ENCODE measurements at places on chromosomes 4 and X.

DNA sequence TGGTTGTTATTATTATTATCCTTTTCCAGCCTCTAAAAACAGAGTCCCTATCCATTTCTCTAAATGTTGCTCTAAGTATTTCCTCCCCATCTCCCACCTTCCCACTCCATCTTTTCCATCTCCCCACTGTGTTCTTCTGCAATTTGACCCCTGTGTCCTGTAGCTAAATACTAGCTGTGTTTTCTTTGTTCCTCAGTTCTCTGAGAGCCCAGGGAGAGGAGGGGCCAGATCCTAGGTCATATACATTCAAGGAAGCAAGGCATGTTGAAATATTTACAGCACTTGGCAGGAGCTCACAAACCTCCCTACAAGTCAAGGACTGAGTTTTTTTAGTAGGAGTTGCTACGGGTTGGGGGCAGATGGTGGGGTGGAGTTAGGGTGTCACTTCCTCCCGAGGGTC lies 10.5 kb downstream of the SLC16A2 start:
- DNase-seq, result no peak

DNA sequence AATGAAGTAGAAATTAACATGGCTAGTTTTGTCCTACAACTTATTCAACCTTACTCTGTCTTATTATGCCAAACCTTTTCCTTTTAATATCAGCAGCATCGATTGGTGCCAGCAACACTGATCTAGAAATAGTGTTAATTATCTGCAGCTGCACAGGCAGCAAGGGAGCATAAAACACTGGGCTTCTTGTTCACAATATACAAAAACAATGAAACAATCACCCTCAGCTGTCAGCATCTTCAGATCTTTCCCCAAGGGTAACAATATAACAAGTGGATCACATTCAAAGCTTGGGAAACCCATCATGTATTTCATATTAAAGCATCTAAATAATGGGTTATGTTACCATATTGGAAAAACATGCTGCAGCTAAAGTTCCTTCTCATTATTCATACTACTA lies 238.1 kb downstream of the SPOCK3 start:
- DNase-seq, result no peak

DNA sequence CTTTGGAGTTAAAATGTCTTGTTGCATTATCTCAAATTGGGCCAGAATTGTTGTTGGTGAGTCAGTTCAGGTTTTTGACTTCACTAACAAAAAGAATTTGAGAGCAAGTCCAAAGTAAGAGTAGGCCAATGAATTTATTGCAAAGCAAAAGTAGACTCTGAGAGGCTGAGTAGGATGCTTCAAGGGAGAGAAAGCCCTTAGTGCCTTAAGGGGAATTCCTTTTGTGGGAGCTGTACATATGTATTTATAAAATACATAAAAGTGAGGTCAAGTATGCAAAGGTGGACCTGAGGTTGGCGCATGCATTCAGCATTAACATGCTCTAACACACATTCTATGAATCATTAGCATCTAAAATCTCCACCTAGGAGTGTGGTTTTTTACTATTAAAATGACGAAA lies 565.4 kb downstream of the GRXCR1 start:
- peak; percentile 11 for DNase-seq

- no peak for DNase-seq
Measured at GRCh38 chr4:156261230-156261629, 307.6 kb upstream of the CTSO start.

GRCh38 chr4:106287353-106287969 lies 28.5 kb downstream of the TBCK start:
- DNase-seq, result peak; percentile 90

GRCh38 chr4:174681723-174682300 lies 147.2 kb downstream of the GLRA3 start:
- DNase-seq, result peak; percentile 88

GRCh38 chr4:124199755-124200154 lies 512.8 kb downstream of the ANKRD50 start:
- DNase-seq, result peak; percentile 56

DNA sequence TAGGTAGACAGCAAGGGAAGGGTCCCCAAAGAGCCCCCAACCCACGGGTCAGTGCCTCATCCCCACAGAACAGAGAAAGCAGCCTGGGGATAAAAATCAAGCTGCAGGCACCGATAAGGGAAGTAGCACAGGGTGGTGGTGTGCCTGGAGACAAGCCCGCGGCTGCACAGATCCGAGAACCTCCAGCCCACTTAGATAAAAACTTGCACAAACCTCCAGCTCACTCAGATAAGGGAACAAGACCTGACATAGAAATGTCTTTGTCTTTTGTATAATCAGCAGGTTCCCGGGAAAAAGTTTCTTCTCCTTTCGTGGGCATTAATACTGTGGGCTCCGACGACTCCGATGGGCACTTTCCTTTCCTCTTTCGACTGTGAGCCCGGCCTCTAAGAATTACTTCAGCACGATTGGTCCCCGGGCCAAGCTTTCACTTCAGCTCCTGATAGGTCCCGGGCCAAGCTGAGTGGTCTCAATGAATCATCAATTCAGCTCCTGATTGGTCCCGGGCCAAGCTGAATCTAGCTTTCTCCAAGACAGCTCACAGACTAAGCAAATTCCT lies 32.4 kb downstream of the PRDX4 start:
- DNase-seq, result peak; percentile 28

DNA sequence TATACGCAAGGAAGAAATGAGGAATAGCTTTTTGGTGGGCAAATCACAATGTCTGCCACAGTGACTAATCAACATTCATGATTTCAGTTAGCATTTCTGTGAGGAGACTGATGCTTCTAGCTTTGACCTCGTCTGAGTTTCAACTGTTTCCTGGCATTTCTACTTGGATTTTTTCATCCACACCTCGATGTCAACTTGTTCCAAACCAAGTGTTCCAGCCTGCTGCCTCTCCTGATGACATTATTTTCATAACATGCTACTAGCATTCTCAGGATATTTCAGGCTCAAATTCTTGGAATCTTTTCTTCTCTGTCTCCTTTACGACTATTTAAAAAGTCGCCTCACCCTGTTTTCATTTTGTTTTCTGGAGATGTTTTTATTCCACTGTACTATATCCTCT lies 90.3 kb upstream of the TEX13D start:
- DNase-seq, result peak; percentile 69

- no peak for DNase-seq
Measured at GRCh38 chrX:11580789-11581188, 84.9 kb downstream of the ARHGAP6 start.

GRCh38 chr4:100510551-100510950 lies 7.3 kb downstream of the EMCN start:
- peak; percentile 72 for DNase-seq

DNA sequence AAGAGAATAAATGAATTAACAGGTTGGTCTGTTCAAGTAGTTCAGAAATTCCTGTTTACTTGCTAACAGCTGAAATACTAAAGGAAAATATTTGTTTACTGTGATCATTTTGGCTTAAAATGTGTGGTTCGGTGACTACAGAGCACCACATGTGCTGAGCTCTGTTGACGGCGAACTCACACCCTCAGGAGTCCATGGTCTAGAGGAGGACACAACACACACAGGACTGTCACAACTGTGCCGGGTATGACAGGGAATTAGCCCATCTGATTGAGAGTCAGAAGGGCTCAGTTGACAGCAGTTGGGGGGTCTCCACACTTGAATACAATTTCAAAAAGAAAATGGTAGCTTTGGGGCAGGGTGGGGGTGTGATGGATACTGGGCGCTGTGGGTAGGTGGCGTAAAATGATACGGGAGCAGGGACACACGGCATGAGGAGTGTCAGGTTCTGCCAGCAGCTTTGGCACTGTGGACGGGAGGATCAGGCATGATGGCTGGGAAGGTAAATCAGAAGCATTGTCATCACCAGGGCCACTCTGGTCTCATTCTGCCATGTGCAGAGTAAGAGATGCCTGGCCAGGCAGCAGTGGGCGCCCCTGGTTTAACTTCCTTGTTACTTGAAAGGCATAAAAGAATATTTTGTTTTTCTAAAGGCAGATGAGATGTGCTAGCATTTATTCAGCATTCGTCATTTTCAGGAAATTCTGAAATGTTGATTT lies 33.3 kb downstream of the CLDN22 start:
- no peak for DNase-seq

DNA sequence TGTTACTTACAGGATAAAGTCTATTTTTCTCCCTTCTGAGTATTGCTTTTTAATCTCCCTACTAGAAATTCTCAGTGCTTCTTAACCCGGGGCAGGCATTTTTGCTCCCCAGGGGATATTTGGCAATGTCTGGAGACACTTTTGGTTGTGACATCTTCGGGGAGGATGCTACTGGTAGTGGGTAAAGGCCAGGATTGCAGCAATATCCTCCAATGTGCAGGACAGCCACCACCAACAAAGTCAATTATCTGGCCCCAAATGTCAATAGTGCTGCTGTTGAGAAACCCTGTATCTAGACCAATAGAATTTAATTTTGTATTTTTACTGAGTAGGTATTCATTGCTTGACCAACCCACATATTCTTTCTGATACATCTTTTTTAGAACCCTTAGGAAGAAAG lies 669.5 kb upstream of the MAGEB2 start:
- no peak for DNase-seq

DNA sequence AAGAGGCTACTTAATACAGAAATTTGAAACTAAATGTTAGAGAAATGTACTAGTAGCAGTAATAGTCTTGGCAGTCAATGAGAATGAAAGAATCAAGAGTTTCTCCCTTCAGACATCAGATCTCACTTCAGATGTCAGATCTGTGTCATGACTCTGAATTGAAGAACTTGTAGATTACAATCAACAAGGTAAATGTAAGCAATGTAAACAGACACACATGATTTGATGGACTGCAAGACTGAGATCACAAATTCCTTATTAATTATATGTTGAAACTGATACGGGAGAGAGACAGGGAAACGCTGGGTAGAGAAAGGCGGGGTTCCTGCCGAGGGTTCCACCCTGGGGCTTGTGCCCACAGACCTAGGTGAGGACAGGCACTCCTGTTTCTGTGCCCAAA lies 65.5 kb upstream of the HHIP start:
- DNase-seq, result no peak

GRCh38 chrX:31038575-31039326 lies 33.1 kb downstream of the FTHL17 start:
- peak; percentile 45 for DNase-seq

- DNase-seq, result no peak
Measured at GRCh38 chrX:65971151-65971550, 68.7 kb downstream of the VSIG4 start.

DNA sequence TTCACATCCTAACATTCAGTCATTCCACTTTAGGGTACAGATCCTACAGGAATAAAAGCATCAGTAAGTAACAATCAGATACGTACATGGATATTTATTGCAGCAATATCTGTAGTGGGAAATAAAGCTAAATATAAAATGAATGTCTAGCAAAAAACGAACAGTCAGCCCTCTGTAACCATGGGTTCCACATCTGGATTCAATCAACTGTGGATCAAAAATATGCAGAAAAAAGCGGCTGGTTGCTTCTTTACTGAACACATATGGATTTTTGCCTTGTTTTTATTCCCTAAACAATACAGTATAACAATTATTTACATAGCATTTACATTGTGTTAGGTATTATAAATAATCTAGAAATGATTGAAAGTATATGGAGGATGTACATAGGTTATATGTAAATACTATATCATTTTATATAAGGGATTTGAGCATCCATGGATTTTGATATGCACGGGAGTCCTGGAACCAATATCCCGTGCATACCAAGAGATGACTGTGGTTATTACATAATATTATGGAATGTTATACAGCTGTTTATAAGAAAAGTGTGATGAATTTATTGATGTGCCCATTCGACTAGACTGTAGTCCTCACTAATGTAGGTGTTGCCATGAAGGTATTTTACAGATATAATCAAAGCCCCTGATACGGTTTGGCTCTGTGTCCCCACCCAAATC lies 132.8 kb downstream of the ARHGEF9 start:
- peak; percentile 76 for DNase-seq

DNA sequence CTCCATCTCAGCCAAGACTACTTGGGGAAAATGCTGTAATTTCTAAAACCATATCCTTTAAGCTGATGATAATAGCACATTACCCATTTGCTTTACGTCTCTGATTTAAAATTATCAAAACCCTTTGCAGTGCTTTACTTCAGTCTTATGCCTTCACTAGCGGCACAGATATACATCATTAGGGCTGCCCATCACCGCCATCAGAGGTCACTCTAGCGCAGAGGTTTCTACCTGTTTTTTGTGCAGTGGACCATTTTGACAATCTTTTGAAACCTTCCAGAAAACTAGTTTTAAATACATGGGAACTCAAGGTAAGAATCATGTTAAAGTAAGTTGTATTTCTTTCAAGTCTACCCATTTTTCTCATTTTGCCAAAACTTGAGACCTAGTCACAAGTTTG lies 592.5 kb downstream of the PPARGC1A start:
- DNase-seq, result no peak

- DNase-seq, result no peak
Measured at GRCh38 chr4:69649629-69650028, 3.4 kb downstream of the UGT2A1 start.

- no peak for DNase-seq
Measured at GRCh38 chr4:6378493-6379445, 93.6 kb downstream of the PPP2R2C start.

DNA sequence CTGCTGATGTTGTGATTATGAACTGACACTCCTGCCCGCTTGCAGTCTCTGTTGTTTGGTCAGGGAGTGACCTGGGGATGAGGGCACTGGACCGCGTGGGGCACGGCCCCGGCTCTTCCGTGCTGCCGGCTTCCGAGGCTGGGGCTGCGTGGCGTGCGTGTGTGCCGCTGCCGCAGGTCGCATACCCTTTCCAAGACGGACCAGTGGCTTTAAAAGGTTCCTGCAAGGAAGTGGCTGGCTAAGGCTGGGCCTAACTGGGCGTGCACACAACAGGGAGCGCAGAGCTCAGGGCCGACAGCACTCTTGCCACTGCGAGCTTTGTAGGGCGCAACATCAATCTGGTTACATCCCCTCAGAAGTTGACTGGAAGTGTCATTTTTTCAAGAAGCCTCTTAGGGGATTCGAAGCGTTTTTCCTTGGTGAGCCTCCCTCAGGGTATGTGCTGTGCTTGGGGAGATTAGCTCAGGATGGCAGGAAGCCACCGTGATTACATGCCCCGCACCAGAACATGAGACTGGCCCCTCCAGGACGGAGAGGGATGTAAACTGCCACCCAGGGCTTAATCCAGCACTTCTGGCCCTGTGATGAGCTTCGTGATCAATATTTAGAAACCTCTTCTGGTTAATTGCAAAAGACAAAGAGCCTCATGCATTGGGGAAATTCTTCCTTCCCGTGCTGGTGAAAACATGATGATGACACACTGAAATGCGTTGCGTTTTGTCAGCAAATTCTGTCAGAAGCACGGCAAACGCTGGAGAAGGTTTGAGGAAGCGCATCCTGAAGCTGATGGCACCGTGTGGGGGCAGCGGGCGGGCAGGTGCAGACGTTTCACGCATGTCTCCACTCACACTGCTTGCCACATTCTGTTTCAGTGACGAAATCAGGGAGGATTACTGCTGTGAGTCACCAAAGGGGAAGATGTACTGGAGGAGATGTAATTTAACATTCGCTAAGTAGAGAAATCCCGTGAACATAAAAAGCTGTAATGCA lies 11.1 kb downstream of the MAEA start:
- DNase-seq, result peak; percentile 42

- no peak for DNase-seq
Measured at GRCh38 chr4:5828005-5828391, 64.9 kb downstream of the CRMP1 start.

- no peak for DNase-seq
Measured at GRCh38 chr4:138724530-138724929, 291.1 kb upstream of the NOCT start.

- no peak for DNase-seq
Measured at GRCh38 chr4:532588-533317, 33.7 kb downstream of the PIGG start.

GRCh38 chrX:5852941-5853340 lies 375.7 kb downstream of the NLGN4X start:
- no peak for DNase-seq

Data from fibroblast of skin of right biceps (primary cell).